ENCODE measurements at places on chromosomes 5 and 9. TPM values are rescaled to one million over a fixed set of nuclear protein-coding genes. Genes with fewer than 3 reads are reported as not detected.

The NRARP gene
- total RNA-seq: 0.90 TPM

The DAB2 gene
- 8.8 TPM for total RNA-seq

GRCh38 chr5:133552925-133553525 is 59.3 kb downstream of the FSTL4 start:
- DNase-seq: peak; percentile 39

GRCh38 chr5:68196876-68197275 is 18.7 kb upstream of the PIK3R1 start:
- no peak for DNase-seq

GRCh38 chr5:93100976-93101375 is 480.0 kb downstream of the NR2F1-AS1 start:
- DNase-seq: no peak

- no peak for DNase-seq
Observed at GRCh38 chr5:90873033-90873517, 314.5 kb downstream of the ADGRV1 start.

Data from HT1080 (cell line).